Mesothelial cell of epicardium (in vitro differentiated cells): ENCODE measurements at places on chromosomes 6 and 20. TPM values are rescaled to one million over a fixed set of nuclear protein-coding genes. Genes with fewer than 3 reads are reported as not detected.

DNA sequence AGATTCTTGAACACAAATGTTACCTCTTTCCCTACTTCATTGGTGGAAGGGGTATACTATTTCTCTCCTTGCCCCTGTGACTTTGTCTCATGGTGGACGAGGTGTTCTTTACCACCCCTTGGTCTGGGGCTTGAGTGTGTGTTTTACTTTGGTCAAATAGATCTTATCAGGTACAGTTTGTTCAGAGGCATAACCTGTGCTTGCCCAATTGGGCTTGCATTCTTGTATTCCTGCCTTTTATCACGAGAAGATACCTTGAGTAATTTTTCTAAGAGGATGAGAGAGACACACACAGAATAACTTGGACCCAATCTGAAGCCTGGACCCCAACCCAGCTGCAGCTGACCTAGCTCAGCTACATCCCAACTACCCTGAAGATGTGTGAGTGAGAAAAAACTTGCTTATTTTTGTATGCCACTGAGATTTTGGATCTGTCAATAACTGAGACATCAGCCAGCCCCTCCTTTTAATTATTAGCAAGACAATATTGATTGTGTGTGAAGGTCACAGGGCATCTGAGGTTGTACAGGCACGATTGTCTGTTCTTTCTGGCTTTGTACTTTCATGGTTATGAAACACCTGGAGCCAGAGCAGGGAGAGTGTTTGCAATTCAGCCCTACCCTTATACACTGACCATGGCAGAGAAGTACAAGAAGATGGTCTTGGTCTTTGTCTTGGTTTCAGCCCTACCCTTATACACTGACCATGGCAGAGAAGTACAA lies 204.7 kb upstream of the SLC35B3 start:
- no peaks in the 10 kb centered on the region for H3K27me3 ChIP-seq
- no peaks in the 10 kb centered on the region for H3K36me3 ChIP-seq
- no peaks in the 10 kb centered on the region for H3K4me1 ChIP-seq
- no peak overlapping the region for H3K4me3 ChIP-seq

- DNase-seq = no peak
- peaks cover 57% of the 10 kb centered on the region for H3K4me1 ChIP-seq
- H3K27me3 ChIP-seq = no peaks in the 10 kb centered on the region
- no peak overlapping the region for H3K4me3 ChIP-seq
- peaks cover 11% of the 10 kb centered on the region for H3K36me3 ChIP-seq
- peak overlapping the region; percentile 64 for H3K27ac ChIP-seq
Observed at GRCh38 chr6:150765067-150765764, 100.3 kb upstream of the MTHFD1L start.

DNA sequence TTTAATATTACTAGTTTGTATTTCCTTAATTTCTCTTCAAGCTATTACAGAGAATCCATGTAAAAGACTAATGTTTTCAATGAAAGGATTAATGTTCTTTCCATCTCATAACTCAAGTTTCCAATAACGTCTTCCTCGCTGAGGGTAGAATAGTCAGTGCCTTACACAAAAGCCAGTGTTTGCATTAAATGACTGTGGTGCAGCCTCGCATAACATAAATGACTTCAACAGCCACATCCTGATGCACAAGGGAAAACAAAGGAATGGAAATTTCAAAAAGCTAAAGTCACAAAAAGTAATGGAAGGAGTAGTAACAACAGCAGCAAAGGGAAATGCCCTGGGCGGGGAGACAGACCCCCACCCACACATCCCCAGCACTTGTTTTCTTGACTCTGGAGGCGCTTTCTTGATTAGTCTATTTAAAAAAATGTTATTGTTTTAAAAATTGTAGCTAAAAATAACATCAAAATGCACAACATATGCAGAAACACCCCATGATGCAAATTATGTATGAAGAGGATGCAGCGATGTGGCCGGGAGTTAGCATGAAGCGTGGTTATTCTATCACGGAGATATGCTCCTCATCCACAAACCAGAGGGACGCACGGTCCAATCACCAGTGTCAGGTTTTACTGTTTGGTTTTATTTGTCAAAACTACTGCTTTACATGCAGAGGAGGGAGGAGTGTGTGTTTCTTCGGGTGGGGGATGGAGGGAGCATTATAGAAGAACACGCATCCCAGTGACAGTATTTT lies 228.6 kb downstream of the GMPR start:
- peaks cover 22% of the 10 kb centered on the region for H3K4me1 ChIP-seq
- H3K4me3 ChIP-seq = no peak overlapping the region
- DNase-seq = no peak
- peaks cover 13% of the 10 kb centered on the region for H3K36me3 ChIP-seq
- no peak overlapping the region for H3K27ac ChIP-seq

The SLC17A1 gene
- total RNA-seq = not detected in 3 replicates

The TUBB1 gene
- not detected in 3 replicates for total RNA-seq

DNA sequence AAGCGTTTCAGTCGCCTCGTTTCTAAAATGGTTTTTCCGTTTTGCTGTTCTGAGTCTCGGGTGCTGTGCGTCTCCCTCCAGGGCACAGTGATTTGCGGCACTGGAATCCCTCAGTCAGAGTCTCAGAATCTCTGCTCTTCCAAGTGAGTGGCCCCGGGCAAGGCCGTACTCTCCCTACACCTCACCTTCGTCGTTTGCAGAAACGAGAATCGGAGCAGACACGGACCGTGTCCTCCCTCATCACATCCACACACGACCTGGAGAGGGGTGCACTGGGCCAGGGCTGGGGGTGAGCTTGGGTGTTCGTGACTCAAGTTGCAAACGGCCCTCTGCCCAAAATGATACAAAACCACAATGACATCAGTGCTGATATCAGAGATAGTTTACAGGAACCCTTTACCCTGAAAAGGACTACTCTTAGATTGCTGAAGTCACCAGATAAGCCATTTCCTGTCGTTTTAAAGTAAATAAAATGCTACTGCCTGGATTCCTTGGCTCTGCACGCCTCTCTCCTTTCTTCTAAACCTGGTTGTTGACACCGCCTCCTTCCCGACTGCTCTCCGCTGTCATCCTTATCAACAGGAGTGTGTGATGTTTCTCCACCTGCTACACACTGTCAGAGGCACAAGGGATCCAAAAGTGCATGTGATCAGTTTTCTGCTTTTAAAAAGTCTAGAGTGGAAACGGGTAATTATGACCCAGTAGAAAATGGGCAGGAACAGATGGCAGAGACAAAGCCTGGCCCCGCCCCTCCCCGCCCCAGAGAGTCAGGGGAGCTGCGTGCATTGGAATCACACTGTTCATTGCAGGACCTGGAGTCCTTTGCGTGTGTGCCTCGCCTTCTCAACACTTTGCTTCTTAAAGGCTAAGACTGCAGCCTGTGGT lies 38.4 kb downstream of the KIF25 start:
- DNase-seq = no peak
- peak overlapping the region; percentile 94 for H3K27ac ChIP-seq
- peaks cover 35% of the 10 kb centered on the region for H3K4me1 ChIP-seq
- peak overlapping the region; percentile 73 for H3K4me3 ChIP-seq
- no peaks in the 10 kb centered on the region for H3K27me3 ChIP-seq
- H3K36me3 ChIP-seq = peaks cover 12% of the 10 kb centered on the region

DNA sequence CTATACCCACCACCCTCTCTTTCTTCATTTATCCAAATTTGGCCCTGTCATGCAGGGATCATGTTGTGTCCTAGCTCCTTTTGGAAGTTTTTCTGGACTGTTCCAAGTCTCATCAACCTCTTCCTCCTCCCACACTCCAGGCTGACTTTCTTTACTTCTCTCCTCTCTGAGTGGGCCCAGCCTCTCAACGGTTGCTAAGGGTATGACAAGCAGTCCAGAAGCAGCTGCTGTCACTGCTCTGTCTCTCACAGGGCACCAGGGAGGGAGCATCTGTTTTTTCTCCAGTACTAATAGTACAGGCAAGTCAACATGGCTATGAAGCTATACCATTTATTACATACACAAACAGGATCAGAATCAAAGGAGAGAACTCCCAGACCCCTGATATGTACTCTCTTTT lies 8.2 kb downstream of the NT5DC1 start:
- H3K27ac ChIP-seq = peak overlapping the region; percentile 8
- no peak overlapping the region for H3K4me3 ChIP-seq
- no peaks in the 10 kb centered on the region for H3K27me3 ChIP-seq
- no peak for DNase-seq
- peaks cover 28% of the 10 kb centered on the region for H3K36me3 ChIP-seq

DNA sequence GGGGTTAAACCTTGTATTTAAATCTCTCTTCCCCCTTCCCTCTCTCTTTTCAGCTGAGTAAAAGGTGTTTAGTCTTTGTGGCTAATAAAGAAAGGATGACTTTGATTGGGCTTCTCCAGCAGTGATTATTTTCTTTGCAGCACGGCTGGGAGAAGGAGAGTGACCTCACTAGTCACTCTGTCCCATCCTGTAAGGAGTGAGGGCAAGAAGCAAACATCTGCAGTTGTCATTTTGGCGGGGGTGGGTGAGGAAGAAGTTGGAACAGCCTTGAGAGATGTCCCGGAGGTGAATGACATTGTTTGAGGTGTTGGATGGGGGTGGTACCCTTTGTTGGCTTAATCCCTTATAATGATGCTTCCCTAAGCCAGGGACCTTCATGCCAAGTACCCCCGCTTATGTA lies 223.6 kb downstream of the EYA2 start:
- H3K4me1 ChIP-seq = peaks cover 14% of the 10 kb centered on the region
- peaks cover 2% of the 10 kb centered on the region for H3K36me3 ChIP-seq
- no peak overlapping the region for H3K4me3 ChIP-seq
- no peak for DNase-seq
- no peaks in the 10 kb centered on the region for H3K27me3 ChIP-seq

GRCh38 chr6:118215269-118215668 lies 308.2 kb downstream of the SLC35F1 start:
- DNase-seq = no peak
- H3K4me3 ChIP-seq = no peak overlapping the region
- H3K36me3 ChIP-seq = no peaks in the 10 kb centered on the region
- no peaks in the 10 kb centered on the region for H3K27me3 ChIP-seq
- no peak overlapping the region for H3K27ac ChIP-seq

The RAD21L1 gene
- not detected in 3 replicates for total RNA-seq

GRCh38 chr6:150813993-150814359 lies 51.5 kb upstream of the MTHFD1L start:
- DNase-seq = no peak
- H3K36me3 ChIP-seq = peaks cover 46% of the 10 kb centered on the region
- peak overlapping the region; percentile 75 for H3K27ac ChIP-seq
- H3K4me1 ChIP-seq = peaks cover 42% of the 10 kb centered on the region
- H3K4me3 ChIP-seq = no peak overlapping the region
- no peaks in the 10 kb centered on the region for H3K27me3 ChIP-seq

The WRNIP1 gene
- total RNA-seq = 36.4 to 41.3 TPM (median 40.8 TPM) in 3 replicates

The MLIP gene
- 0.27 to 1.0 TPM (median 0.78 TPM) in 3 replicates for total RNA-seq

DNA sequence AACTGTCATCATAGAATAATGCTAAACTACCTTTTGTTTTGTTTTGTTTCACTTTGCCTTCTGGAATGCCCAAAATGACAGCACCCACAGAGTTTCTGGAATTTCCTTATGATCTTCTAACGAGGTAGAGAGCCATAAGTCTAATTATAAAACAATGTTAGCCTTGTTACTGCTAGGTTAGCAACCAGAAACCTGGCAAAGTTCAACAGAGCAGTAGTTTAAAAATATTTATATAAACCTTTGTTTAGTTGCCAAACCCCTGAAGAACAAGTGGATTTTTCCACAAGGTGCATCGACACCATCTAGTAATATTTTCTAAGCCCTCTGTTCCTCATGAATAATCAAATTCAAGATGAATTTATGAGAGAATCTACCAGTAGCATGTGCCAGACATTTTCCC lies 27.6 kb upstream of the IPCEF1 start:
- peak overlapping the region; percentile 19 for H3K27ac ChIP-seq
- no peak overlapping the region for H3K4me3 ChIP-seq
- H3K27me3 ChIP-seq = no peaks in the 10 kb centered on the region
- DNase-seq = no peak
- peaks cover 33% of the 10 kb centered on the region for H3K4me1 ChIP-seq
- H3K36me3 ChIP-seq = peaks cover 6% of the 10 kb centered on the region

- DNase-seq = no peak
- H3K27me3 ChIP-seq = no peaks in the 10 kb centered on the region
- no peak overlapping the region for H3K4me3 ChIP-seq
- peak overlapping the region; percentile 45 for H3K27ac ChIP-seq
- H3K36me3 ChIP-seq = no peaks in the 10 kb centered on the region
Observed at GRCh38 chr6:54618572-54618971, 228.0 kb upstream of the FAM83B start.

GRCh38 chr6:142531727-142532126 lies 229.9 kb downstream of the ADGRG6 start:
- H3K27me3 ChIP-seq = no peaks in the 10 kb centered on the region
- H3K27ac ChIP-seq = no peak overlapping the region
- H3K4me3 ChIP-seq = no peak overlapping the region
- no peaks in the 10 kb centered on the region for H3K4me1 ChIP-seq
- H3K36me3 ChIP-seq = no peaks in the 10 kb centered on the region
- DNase-seq = no peak

DNA sequence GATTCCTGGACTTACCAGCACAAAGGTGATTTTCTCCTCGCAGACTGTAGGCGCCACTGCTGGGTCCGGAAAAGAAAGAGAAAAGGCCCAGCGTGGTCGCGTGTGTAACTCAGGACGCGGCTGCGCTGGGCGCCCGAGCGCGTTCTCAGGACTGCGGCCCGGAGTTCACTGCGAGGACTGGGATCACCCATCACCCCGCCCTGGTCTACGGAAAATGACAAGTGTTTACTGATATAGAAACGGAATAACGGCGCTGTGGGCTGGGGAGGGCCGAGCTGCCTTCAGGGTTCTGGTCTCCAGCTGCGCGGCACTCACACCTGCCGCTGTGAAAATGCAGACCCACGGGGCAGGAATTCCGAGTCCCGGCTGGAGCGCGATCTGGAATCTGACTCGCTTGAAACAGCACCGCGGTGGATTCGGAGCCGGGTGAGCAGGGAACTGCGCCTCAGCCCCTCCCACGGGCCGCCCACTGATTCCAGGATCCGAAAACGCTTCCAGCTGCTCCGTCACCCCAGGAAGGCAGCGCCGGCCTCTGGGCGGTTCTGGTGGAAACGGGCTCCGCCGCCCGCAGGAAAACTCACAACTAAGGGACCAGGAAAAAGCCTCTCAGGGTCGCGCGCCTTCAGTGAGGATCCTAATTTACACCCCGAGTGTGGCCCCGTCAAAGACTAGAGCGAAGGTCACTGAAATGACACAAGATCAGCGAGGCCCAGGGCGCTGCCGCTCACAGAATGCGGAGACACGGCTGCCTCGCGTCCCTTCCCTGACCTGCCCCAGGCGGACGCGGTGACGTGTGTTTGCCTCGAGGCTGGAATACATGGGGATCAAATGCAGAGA lies 34.5 kb downstream of the HLA-A start:
- peaks cover 84% of the 10 kb centered on the region for H3K27me3 ChIP-seq
- no peaks in the 10 kb centered on the region for H3K36me3 ChIP-seq

- no peak overlapping the region for H3K27ac ChIP-seq
- H3K36me3 ChIP-seq = peaks cover 30% of the 10 kb centered on the region
- H3K4me3 ChIP-seq = no peak overlapping the region
- H3K27me3 ChIP-seq = no peaks in the 10 kb centered on the region
Observed at GRCh38 chr6:109370792-109371191, 11.5 kb downstream of the CD164 start.
